ENCODE measurements at places on chromosomes 1 and 21.

DNA sequence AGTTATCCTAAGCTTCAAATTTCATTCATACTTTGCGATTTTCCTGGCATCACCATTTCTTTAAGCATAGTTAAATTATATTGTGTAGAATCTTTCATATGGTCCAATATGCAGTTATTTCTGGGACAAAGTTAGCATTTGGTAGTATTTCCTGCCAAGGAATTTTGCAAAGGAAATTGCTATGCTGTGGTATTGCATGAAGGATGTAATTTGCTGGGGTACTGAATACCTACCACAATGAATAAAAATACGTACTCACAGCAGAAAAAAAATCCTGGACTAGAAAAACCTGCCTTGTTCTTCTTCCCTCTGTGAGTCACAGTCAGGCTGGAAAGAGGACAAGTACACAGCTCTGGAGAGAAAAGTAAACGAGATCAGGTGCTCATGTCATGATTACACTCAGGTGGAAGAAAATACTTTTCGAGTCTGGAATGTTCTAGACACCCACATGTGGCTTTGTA is 241.2 kb downstream of the PTBP2 start:
- peak; percentile 69 for DNase-seq

DNA sequence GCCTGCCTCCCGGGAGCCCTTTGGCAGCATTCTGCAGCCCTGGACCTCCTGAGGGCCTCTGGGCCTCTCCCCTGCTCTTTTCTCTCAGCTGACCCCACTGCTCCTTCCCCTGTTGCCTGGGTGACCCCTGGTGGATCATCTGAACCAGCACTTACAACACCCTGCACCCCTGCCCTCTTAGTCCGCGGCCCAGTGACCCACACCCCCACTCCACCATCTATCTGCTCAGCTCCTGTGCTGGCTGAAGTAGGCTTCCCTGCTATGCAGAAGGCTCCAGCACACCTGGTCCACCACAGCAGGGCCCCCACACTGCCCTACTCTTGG is 74.0 kb downstream of the DMRTA2 start:
- DNase-seq: no peak

GRCh38 chr1:30778154-30778978 is 20.8 kb upstream of the LAPTM5 start:
- DNase-seq: peak; percentile 78

GRCh38 chr1:18175530-18176377 is 68.2 kb downstream of the IGSF21 start:
- no peak for DNase-seq

DNA sequence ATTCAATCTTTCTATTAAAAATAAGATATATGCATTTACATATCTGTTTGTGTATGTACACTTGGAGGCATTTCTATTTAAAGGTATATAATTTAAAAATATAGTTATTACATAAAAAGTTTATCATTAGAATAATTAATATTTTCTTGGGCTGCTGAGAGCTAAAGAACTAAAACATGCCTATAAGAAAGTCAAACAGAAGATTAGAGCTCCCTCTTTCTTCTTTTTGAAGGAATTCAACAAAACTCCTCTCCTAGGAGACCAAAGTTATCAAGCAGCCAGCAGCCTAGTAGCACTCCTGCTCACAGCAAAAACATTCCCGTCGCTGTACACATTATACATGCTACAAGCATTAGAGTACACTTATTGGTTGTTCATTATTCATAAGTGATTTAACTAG is 216.4 kb downstream of the VAV3 start:
- DNase-seq: peak; percentile 28

- DNase-seq: peak; percentile 78
These were observed 10.6 kb downstream of the CD160 start for GRCh38 chr1:145729666-145730436.

- no peak for DNase-seq
These were observed 192.8 kb downstream of the HUNK start for GRCh38 chr21:32065654-32066053.

- DNase-seq: peak; percentile 31
These were observed 23.1 kb upstream of the RGS4 start for GRCh38 chr1:163046071-163046470.

DNA sequence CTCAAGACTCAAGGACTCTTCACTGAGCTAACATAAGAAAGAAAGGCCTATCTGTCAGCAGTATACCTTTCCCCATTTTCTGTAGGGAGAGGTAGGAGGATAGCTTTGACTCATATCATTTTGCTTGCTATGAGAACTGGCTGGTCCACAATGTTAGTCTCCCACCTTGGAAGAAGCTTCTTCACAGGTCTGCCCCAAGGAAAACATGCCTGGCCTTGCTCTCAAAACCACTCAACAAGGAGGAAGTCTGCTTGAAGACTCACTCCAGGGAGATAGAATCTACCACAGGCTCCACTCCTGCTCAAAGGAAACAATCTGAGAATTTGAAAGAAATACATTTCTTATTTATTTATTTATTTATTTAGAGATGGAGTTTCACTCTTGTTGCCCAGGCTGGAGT is 29.5 kb upstream of the LAMC1 start:
- no peak for DNase-seq

- DNase-seq: peak; percentile 96
These were observed 68.1 kb downstream of the JAK1 start for GRCh38 chr1:64898107-64898861.

Data from fibroblast of skin of scalp (primary cell).